ENCODE measurements at places on chromosomes 1 and 21. TPM values are rescaled to one million over a fixed set of nuclear protein-coding genes. Genes with fewer than 3 reads are reported as not detected.

The ADGRL4 gene
- total RNA-seq = not detected

The RNU1-3 gene
- 1,570 TPM for total RNA-seq

The STXBP3 gene
- total RNA-seq = 60.8 TPM

The B3GALT2 gene
- total RNA-seq = 4.1 TPM

The KIRREL1 gene
- total RNA-seq = not detected

The B4GALT3 gene
- total RNA-seq = 56.7 TPM

The VCAM1 gene
- not detected for total RNA-seq

The ZNF648 gene
- not detected for total RNA-seq

The ITLN1 gene
- total RNA-seq = not detected

The LIPI gene
- total RNA-seq = not detected

The PIP5K1A gene
- total RNA-seq = 53.9 TPM

The S100B gene
- not detected for total RNA-seq

The SPATA45 gene
- not detected for total RNA-seq

The KANK4 gene
- not detected for total RNA-seq

The TCP10L gene
- total RNA-seq = 0.53 TPM

The TCHH gene
- total RNA-seq = 0.05 TPM

The FAM177B gene
- not detected for total RNA-seq

The BRINP3 gene
- total RNA-seq = not detected

The LGR6 gene
- not detected for total RNA-seq

The ALX3 gene
- not detected for total RNA-seq

The TSSK3 gene
- 0.70 TPM for total RNA-seq

The ZC3H11A gene
- 99.1 TPM for total RNA-seq

The ZNF593OS gene
- total RNA-seq = not detected

The ERRFI1 gene
- 1.0 TPM for total RNA-seq

The LRRN2 gene
- 0.25 TPM for total RNA-seq

The TUT4 gene
- total RNA-seq = 68.1 TPM

The DFFA gene
- total RNA-seq = 23.5 TPM

The S100A3 gene
- total RNA-seq = not detected

The CRYBG2 gene
- total RNA-seq = 4.3 TPM

The OLFM3 gene
- total RNA-seq = not detected

The TMPRSS15 gene
- total RNA-seq = not detected

The PLPPR4 gene
- not detected for total RNA-seq

The TMEM52 gene
- total RNA-seq = not detected

The DMBX1 gene
- 0.38 TPM for total RNA-seq

The RAB42 gene
- total RNA-seq = not detected

The KRTAP12-2 gene
- total RNA-seq = not detected

The HEYL gene
- total RNA-seq = not detected

The RBP7 gene
- not detected for total RNA-seq

The HSD3B1 gene
- total RNA-seq = not detected

The KCNK2 gene
- total RNA-seq = not detected

The IQGAP3 gene
- 18.4 TPM for total RNA-seq

The G0S2 gene
- 7.3 TPM for total RNA-seq

The OR2T29 gene
- not detected for total RNA-seq

The TSPEAR gene
- total RNA-seq = not detected

The OR2T35 gene
- total RNA-seq = not detected

The CFHR2 gene
- total RNA-seq = not detected

Measured in activated CD4-positive, alpha-beta memory T cell treated with anti-CD3 and anti-CD28 coated beads, Interleukin-2, amount 10 ng/mL, durations not matched to agents 7 days and 5 days (primary cell).